Stimulated activated CD4-positive, alpha-beta T cell treated with anti-CD3 and anti-CD28 coated beads, Interleukin-1b, Interleukin-23, amount 100 ng/mL, for 1 hour (primary cell): ENCODE measurements at places on chromosomes 4 and X.

DNA sequence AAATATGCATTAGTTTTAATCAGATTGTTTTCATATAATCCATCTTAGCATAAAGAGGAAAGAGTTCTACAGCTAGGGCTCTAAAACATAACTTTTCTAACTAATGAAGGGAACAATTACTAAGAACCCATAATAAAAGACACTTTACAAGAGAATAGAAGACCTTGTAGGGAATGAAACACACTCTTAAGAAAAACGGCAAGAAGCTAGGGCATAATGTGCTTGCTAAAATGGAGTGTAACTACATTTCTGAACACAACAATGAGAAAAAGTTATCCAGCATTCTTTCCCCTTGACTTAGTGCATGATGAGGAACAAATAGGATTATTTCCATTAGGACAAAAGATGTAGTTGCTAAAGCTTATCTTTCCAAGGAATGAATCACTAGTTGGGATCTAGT is 54.6 kb downstream of the ARHGAP6 start:
- DNase-seq, result no peak

- DNase-seq, result no peak
Observed at GRCh38 chrX:154369449-154370299, 4.8 kb downstream of the FLNA start.

DNA sequence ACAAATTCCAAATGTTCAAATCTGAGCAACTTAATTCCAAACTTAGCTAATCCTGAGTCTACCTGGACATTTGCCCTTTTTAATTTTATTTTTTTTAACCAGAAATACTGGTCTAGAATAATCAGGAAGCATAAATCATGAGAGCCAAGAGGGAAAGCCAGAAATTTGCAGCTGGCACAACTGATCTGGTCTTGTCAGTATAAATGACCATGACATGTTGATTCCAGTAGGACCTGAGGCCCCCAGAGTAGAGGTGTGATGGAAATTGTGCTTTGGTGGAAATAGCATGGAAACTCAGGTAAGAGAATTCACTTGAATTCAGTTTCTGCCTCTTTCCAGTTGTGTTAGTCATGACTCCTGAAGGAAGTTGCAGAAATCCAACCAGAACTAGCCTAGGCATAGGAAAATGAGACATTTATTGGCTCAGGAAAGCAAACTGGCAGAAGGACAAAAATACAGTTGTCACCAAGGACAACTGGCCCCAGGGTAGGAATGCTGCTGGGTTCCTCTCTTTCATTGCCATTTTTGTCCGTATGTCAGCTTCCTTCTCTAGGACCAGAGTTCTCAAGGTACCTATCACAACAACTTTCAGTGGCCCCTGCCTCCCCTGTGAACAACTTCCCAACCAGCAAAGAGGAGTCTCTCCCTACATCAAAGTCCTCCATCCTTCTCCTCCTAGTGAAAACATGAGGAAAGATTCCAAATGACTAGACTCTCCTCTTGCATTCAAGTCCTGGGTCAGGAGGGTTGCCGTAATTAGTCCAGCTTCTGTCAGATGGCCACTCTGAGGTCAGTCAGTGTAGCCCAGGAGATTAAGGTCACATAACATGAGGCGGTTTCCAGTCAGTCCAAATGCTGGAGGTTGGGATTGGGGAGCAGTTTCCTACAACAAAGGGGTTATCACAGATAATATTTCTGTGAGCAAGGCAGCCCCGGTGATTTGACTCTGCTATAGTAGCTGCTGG is 29.3 kb upstream of the MYOZ2 start:
- DNase-seq, result no peak

- no peak for DNase-seq
Observed at GRCh38 chrX:138692591-138692990, 18.9 kb downstream of the FGF13 start.

DNA sequence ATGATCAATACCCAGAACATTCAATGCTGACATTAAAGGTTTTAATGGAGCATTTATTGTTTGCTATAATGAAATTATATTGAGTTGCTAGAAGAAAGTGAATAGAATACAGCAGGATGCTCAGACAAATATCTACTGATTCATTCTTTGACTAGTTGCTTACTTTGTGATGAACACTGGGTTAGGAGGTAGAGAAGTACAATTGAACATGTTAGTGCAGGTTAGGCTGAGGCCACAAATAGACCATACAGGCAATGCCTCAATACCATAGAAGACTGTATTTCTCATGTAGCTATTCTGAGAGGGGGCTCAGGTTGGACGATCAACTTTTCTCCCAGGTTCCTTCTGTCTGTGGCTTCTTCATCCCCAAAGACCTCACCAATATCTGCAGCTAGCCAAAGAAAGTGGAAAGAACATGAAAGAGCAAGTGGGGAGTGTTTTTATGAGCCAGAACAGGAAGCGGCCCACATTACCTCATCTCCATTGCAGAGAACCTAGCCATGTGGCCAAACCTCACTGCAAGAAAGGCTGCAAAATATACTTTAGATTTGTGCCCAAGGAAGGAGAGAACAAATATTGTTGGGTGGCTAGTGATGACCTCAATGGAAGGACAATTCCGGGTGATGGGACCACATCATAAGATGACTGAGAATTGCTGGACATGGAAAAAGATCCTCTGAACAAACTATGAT is 180.3 kb upstream of the GATB start:
- DNase-seq, result no peak

DNA sequence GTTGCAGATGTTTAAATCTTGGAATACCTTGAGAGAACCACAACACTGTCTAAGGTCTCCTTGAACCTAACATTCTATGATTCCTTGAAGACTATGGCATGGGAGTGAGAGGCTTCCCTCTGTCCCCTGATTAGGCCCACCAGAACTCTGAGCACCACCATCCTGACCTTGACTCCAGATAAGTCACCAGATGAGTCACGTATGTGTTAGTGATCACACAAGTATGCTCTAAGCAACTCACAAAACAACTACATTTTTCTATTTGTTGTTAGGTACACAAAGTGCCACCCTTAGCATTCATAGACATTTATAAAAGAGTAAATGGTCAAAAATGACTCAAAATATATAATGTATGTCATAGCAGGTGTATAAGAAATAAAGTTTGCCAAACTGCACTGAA is 252.9 kb upstream of the CXXC4 start:
- DNase-seq, result no peak

- DNase-seq, result no peak
Observed at GRCh38 chr4:169640261-169640870, 20.0 kb downstream of the CLCN3 start.

DNA sequence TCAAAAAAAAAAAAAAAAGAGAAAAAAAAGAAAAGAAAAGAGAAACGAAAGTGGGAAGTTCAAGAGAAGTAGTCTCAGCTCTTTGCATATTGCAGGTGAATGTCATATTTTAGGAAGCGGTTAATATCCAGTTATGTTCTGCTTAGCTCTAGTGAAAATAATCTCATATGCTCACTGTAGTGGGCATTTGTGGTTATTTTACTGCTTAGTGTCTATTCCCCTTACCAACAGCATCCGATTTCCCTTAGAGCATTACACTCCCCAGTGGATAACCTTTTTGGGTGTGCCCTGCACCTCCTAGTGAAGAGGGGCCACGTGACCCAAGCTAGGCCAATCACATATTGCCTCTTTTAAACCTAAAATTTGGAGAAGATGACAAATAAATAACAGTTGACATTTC is 111.2 kb upstream of the ZNF827 start:
- no peak for DNase-seq

DNA sequence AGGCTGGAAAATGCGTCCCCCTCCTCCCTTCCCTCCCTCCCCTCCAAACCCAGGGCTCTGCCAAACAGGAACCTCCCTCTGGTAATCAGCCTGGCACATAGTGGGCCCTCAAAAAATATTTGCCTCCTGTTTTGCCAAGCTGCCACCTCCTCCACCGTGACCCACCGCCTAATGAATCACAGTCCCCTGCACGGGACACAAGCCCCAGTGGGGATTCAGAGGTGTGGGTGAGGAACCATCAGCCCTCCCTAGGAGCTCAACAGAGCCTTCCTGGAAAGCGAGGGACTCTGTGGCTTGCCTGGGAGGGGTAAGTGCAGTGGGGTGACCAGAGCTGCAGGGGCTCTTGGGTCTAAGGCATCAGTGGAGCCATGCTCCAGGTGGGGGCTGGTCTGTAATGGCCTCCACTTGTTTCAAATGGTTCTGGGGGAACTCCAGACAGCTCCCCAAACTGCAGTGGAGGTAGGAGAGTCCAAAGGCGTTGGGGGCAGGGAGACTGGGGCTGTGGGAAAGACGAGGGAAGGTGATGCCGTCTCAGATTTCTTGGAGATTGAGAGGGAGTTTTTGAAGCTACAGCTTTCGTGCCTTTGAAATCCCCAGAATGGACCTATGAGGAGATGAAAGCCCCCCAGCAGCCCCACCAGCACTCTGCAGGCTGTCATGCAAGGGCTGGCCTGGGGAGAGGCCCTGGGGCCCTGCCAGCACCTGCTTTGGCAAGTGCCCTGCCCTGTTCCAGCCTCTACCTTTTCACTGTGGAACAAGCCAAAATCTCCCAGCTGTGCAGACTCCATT is 1.0 kb upstream of the PPP2R2C start:
- DNase-seq, result no peak

- no peak for DNase-seq
Observed at GRCh38 chr4:102518703-102519131, 17.6 kb downstream of the NFKB1 start.

- DNase-seq, result no peak
Observed at GRCh38 chr4:57080781-57081650, 29.2 kb downstream of the IGFBP7 start.

DNA sequence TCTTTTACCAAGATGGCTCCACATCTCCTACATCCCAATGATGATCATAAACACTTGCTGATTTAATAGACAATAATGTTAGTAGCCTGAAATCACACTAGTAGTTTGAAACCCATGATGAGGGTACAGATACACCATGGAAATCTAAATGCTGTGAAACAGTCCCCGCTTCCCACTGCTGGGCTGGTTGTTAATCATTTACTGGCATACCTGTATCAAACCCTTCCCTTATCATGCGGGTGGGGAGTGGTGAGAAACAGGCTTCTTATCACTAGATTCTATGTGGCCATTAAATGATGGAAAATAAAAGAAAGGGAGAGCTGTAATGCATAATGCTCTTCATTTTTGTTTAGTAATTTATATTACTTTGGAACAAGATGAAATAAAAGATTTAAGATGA is 21.9 kb downstream of the MAOA start:
- no peak for DNase-seq

- DNase-seq, result no peak
Observed at GRCh38 chr4:142815834-142816233, 30.3 kb downstream of the INPP4B start.

DNA sequence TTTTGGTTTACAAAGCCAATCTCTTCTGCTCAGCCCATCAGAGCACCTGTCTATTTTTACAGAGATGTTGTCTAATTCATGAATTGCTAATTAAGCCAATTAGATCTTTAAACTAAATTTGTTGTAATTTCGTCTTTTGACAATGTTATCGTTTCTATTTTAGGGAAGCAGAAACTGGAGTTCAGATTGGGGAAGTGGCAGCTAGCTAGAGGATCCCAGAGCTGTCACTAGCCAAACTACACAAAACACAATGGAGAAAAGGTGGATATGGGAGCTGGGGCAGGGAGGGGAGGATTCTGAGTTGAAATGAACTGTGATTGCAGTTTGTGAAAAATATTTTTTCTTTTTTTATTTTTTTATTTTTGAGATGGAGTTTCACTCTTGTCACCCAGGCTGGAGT is 35.8 kb downstream of the CASP3 start:
- no peak for DNase-seq

- DNase-seq, result no peak
Observed at GRCh38 chrX:48761674-48762471, at the start of gene GLOD5. Gene GLOD5 (plus strand): TSS chrX:48761747. CDS start chrX:48761791, 44 bp downstream.

- DNase-seq, result no peak
Observed at GRCh38 chr4:10746371-10747171, 62.0 kb upstream of the CLNK start.

GRCh38 chr4:37795581-37796195 is 30.8 kb upstream of the PGM2 start:
- DNase-seq, result no peak

DNA sequence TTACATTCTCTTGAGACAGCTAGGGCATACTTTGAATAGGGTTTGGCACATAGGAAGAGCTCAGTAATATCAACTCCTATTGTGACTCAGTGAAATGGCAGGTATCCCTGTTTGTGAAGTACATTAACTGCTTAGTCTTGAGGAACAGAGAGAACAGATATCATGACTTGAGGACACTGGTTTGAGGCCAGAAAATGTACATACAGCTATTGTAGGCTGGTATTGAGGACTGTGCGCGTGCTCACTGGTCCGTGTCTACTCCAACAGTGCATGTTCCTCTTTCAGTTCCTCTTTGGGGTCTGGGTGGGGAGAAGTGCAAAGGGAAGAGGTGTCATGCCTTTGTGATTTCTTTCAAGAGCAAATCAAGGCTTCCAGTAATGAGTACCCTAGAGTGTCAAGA is 34.6 kb upstream of the TBC1D9 start:
- DNase-seq, result no peak

DNA sequence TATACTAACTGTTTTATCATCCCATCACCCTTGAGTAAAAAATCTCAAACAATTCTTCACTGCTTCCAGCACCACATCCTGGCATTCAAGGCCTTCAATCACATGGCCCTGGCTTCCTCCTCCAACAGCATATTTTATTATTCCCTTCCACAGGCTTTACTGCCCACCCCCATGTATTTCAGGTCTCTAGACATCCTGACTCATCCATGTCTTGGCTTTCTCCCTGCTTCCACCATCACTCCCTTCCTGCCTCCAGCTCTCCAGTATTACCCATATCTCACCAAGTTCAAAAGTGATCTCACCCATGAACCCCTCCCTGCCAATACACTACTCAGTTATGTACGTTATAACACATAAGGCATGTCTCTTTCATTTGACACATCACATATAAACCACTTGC is 34.7 kb upstream of the PLAC1 start:
- DNase-seq, result no peak

- DNase-seq, result no peak
Observed at GRCh38 chr4:80213117-80213815, 16.0 kb downstream of the PRDM8 start.

DNA sequence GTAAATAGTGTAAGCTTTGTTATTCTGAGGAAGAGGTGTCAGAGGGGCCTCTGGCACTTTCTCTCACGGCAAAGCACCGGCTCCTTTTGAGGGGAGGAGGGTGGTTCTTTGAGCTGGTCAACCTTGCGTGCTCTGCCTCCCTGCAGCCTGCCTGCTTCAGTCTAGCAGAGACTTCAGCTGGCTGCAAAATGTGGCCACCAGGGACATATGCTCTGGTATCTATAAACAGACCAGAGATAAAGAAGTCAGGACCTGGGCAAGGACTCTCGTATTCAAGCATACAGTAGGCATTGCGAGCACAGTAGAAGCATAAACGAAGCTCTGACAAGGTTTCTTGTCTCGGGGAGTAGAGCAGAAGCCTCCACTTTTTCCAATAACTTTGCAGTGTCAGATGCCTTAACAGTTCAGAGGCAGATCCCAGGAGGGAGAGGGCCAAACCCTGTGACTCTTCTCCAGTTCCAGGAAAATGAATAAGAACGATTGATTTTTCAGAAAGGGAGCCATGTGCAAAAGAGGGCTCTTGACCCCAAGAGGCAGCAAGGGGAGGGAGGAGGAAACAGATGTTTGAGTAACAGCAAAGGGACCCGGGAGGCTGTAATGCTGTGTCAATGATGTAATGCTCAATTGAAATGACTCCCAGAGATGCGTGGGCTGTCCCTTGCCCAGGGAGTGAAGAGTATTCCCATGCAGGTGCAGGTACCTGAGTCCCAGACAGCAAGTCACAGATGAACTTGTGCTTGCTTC is 57.9 kb upstream of the TEX13D start:
- no peak for DNase-seq
